Activated CD4-positive, alpha-beta memory T cell treated with anti-CD3 and anti-CD28 coated beads for 36 hours (primary cell): ENCODE measurements at places on chromosomes 11 and 22. TPM values are rescaled to one million over a fixed set of nuclear protein-coding genes. Genes with fewer than 3 reads are reported as not detected.

GRCh38 chr11:11039208-11039965, 181.5 kb upstream of the ZBED5 start:
- DNase-seq: no peak
- H3K27ac ChIP-seq: no peak overlapping the region
- H3K27me3 ChIP-seq: peaks cover 2% of the 10 kb centered on the region
- H3K4me1 ChIP-seq: peaks cover 2% of the 10 kb centered on the region

GRCh38 chr22:37515901-37516300, 3.3 kb downstream of the CARD10 start:
- H3K4me3 ChIP-seq: no peak overlapping the region
- peaks cover 6% of the 10 kb centered on the region for H3K4me1 ChIP-seq

DNA sequence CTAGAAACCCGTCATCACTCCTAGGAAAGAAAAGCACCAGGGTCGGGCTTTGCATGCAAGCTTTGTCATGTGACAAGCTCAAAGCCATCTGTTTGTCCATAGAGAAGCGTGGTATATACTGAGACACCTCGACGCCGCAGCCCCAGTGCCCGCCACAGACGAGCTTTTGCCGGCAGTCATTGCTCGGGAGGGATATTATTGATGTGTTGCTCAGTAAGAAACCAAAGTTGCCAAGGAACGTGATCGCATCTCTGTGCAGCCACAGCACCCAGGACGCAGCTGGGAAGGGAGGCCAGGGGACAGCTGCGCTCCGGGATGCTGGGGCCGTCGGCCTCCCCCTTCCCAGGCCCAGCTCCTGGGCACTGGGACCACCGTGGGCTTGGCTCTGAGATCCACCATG, 89.5 kb upstream of the KCNQ1OT1 start:
- no peak overlapping the region for H3K27ac ChIP-seq
- peak; percentile 5 for DNase-seq
- H3K27me3 ChIP-seq: no peaks in the 10 kb centered on the region
- no peak overlapping the region for H3K4me3 ChIP-seq
- peaks cover 2% of the 10 kb centered on the region for H3K36me3 ChIP-seq
- peaks cover 7% of the 10 kb centered on the region for H3K4me1 ChIP-seq

Gene C11orf42
- not detected for total RNA-seq

Gene KRTAP5-8
- not detected for total RNA-seq

GRCh38 chr22:42289671-42290541, 19.5 kb upstream of the TCF20 start:
- no peaks in the 10 kb centered on the region for H3K36me3 ChIP-seq
- H3K4me3 ChIP-seq: no peak overlapping the region
- no peak overlapping the region for H3K27ac ChIP-seq
- peaks cover 32% of the 10 kb centered on the region for H3K4me1 ChIP-seq
- no peaks in the 10 kb centered on the region for H3K27me3 ChIP-seq

Gene PGR
- not detected for total RNA-seq

DNA sequence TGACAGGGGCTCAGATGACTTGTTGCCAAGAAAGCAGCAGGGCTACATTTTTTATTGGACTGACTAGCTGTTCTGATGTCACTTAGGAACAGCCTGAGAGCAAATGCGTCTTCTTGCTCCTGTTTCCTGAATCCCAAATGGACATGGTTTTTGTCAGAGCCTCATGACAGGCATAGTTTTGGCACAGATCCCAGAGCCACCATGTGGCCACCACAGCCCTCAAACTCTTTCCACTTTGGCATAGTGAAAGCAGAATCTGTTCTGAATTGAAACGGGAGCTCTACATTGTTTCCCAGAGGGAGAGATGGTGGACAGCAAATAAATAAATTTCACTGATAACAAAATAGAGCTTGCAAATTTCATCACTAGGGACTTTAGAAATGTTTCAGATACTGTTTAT, 222.2 kb downstream of the C11orf87 start:
- H3K27ac ChIP-seq: no peak overlapping the region
- no peak overlapping the region for H3K4me3 ChIP-seq
- no peaks in the 10 kb centered on the region for H3K27me3 ChIP-seq
- H3K36me3 ChIP-seq: no peaks in the 10 kb centered on the region

Gene OR8A1
- not detected for total RNA-seq

Gene PKDREJ
- total RNA-seq: not detected

DNA sequence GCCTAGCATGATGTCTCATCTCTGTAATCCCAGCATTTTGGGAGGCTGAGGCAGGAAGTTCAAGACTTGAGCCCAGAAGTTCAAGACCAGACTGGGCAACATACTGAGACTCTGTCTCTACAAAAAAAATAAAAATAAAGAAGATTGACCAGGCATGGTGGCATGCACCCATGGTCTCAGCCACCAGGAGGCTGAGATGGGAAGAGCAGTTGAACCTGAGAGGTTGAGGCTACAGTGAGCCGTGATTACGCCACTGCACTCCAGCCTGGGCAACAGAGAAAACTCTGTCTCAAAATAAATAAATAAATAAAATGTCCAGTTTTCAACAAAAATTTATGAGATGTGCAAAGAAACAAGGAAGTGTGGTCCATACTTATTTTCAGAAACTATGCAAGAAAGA, 28.3 kb downstream of the EFCAB6 start:
- DNase-seq: no peak
- H3K4me3 ChIP-seq: no peak overlapping the region
- H3K4me1 ChIP-seq: no peaks in the 10 kb centered on the region
- peaks cover 7% of the 10 kb centered on the region for H3K27me3 ChIP-seq
- H3K36me3 ChIP-seq: no peaks in the 10 kb centered on the region

Gene KRTAP5-3
- not detected for total RNA-seq

- peak; percentile 47 for DNase-seq
- no peaks in the 10 kb centered on the region for H3K36me3 ChIP-seq
- peaks cover 3% of the 10 kb centered on the region for H3K4me1 ChIP-seq
- no peak overlapping the region for H3K4me3 ChIP-seq
- H3K27me3 ChIP-seq: peaks cover 3% of the 10 kb centered on the region
These were observed 88.6 kb downstream of the SNX19 start for GRCh38 chr11:130827451-130828377.

DNA sequence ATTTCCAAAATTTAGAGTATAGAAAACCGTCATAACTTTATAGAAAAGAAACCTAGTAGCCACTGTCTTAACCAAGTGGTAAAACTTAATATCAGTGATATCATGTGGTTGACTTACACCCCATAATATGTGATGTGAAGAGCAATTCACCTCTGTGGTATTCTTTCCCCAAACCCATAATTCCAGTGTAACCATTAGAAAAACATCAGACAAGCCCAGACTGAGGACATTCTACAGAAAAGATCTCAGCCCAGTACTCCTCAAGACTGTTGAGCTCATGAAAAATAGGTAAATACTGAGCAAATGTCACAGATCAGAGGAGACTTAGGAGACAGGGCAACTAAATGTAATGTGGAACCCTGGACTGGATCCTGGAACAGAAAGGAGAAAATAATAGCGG, 134.6 kb downstream of the PGR start:
- no peaks in the 10 kb centered on the region for H3K27me3 ChIP-seq
- no peak for DNase-seq
- no peak overlapping the region for H3K4me3 ChIP-seq
- no peaks in the 10 kb centered on the region for H3K36me3 ChIP-seq

GRCh38 chr11:105432241-105432995, 177.5 kb upstream of the GRIA4 start:
- no peaks in the 10 kb centered on the region for H3K4me1 ChIP-seq
- H3K36me3 ChIP-seq: no peaks in the 10 kb centered on the region
- DNase-seq: no peak
- H3K4me3 ChIP-seq: no peak overlapping the region
- H3K27me3 ChIP-seq: peaks cover 2% of the 10 kb centered on the region

Gene KCNJ1
- total RNA-seq: not detected

Gene UPK3A
- total RNA-seq: not detected

Gene SCGB1D2
- total RNA-seq: not detected

Gene SYT8
- not detected for total RNA-seq

Gene TMEM191B
- total RNA-seq: not detected

Gene DKK3
- not detected for total RNA-seq

Gene GPHA2
- 0.46 TPM for total RNA-seq

Gene CD3D
- 321 TPM for total RNA-seq

DNA sequence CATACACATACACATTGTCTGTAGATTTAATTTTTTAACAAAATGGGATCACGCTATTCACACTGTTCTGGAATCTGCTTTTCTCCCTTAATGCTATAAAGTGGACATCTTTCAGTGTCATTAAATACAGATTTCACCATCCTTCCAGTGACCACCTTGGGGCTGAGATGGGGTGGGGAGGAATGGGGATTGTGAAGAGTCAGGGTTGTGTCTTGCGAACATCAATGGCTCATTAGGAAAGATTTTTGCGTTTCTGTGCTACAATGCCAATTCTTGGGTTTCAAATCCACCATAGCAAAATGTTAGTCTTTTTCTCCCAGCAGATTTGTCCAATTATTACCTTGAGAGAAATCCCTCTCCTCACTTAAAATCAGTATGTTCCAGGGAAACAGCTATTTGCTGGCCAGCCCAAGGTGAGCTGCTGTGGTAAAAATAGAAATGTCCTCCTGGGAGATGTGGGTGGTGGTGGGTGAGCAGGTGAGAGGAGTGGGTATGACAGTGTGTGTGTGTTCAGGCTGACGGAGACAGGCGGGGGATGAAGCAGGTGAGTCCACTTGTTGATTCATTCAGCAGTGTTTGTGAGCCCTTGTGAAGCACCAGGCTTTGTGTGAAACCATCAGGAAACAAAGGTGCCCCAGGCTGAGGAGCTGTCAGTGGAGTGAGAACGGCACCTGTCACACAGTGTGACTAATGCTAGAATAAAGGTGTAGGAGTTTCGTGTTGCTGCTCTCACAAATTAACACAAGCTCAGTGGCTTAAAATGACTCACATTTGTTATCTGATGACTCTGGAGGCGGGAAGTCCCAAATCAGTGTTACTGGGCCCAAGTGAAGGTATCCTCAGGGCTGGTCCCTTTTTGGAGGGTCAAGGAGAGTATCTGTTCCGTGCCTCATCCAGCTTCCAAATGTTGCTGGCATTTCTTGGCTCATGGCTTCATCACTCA, 1.7 kb upstream of the CBX6 start:
- H3K4me3 ChIP-seq: peak overlapping the region; percentile 86
- H3K27ac ChIP-seq: peak overlapping the region; percentile 87
- H3K36me3 ChIP-seq: peaks cover 21% of the 10 kb centered on the region
- H3K27me3 ChIP-seq: no peaks in the 10 kb centered on the region
